Calu3 (cell line): ENCODE measurements at places on chromosomes 5 and 9.

GRCh38 chr9:18855656-18856055, 177.4 kb downstream of the SAXO1 start:
- no peak for DNase-seq

DNA sequence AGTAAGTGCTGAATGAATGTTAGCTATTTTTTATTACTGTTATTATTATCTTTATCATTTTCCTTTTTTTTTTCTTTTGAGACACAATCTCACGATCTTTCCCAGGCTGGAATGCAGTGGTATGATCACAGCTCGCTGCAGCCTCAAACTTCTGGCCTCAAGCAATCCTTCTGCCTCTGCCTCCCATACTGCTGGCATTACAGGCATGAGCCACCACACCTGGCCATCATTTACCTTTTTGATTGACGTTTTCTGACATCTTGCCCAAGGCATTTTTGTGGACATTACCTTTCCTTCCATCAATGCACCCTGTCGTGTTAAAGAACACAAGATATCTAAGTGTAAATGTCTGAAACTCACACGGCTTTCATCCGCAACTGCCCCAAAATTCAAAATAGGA, 138.2 kb downstream of the GAS1 start:
- no peak for DNase-seq

- DNase-seq = no peak
These were observed 3.8 kb downstream of the SRD5A1 start for GRCh38 chr5:6637022-6637421.

DNA sequence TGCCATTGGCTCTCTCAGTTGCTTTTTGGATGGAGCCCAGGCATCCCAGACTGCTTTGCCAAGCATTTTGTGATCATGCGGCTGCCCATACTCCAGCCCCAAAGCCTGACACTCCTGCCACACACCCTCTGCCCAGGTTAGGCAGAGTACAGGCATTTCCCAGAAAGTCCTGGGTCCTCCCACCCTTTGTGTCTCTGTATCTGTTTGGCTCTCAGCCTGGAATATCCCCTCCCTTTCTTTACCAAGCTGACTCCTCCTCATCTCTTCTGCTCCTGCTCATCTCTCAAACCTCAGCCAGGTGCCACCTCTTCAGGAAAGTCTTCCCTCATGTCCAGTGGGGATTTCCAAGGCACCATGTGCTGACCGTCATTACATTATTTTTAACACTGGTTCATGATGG, 14.3 kb upstream of the SH3RF2 start:
- no peak for DNase-seq

DNA sequence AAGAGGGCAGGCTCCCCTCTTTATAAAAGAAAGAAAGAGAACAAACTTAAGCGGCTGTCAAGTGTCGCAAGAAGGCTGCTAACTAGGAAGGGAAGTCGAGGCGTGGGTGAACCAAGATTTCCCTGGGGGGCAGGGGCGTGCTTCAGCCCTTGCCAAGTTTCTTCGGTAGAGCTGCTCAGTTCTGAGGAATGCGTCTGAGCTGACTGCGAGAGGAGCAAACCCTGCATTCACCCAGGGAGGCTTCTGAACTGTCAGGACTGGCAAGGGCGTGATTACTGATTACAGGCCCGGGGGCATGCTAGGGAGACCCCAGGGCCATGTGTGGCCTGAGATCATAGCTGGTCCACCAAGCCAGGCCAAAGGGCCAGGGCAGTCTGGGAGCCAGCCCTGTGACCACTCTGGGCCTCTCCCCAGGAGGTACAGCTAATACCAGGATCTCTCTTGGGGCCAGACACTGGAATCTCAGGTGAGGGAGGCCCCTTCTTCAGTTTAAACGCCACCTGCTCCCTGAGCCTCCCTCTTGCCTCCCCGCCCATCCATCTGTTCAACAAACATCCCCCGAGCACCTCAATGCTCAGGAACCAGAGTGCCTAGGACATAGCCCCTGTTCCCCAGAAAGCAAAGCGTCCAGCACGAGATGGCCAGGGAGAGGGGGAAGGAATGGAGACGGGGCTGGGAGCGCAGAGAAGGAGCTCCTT, 30.9 kb downstream of the SARDH start:
- no peak for DNase-seq

- no peak for DNase-seq
These were observed 981 bp downstream of the TCOF1 start for GRCh38 chr5:150358261-150359095.

- DNase-seq = no peak
These were observed 85.4 kb upstream of the TBCA start for GRCh38 chr5:77861576-77861975.

- DNase-seq = no peak
These were observed 84.5 kb upstream of the SIMC1 start for GRCh38 chr5:176153741-176154140.

- DNase-seq = no peak
These were observed 6.4 kb downstream of the TNFSF15 start for GRCh38 chr9:114799441-114799840.

GRCh38 chr9:123834218-123834888, 95.6 kb downstream of the DENND1A start:
- no peak for DNase-seq

DNA sequence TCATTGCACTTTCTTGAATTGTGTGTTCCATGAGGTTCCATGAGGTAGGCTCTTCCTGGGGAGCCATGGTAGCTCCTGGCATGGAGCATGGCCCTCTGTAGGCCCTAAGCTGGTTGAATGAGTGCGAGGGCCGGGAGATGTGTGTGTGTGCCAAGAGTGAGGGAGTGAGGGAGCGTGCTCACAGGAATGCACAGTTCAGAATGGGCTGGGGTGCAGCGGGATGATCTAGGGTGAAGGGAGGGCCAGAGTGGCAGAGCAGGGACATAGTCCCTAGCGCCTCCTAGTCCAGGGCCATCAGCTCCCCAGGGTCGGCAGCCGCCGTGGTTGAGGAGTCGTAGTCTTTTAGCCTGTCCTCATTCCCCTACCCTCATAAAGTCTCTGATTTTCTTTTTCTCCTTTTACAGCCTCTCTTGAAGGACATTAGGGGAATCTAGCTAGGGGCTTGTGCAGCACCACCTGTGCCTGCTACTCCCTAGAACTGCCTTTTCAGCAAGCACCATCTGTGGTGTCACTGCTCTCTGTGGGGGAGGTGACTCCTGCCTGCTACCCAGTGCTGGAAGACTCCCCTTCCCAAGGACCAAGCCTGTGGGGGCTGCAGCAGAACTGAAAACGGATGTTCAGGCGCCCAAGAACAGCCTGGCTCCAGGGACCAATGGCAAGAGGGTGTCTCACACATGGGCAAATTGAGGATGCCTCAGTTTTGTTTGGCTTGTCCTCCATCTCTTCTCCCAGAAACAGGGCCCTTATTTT, 65.3 kb upstream of the PPARGC1B start:
- DNase-seq = no peak

DNA sequence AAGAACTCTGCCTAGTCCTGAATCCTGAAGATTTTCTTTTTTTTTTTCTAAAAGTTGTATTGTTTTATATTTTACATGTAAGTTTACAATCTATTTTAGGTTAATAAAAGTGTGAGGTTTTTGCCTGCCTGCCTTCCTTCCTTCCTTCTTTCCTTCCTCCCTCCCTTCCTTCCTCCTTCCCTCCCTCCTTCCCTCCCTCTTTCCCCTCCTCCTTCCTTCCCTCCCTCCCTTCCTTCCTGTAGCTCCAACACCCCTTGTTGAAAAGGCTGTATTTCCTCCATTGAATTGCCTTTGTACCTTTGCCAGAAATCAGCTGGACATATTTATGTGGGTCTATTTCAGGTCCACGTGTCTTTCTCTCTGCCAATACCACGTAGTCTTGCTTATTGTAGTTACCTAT, 46.6 kb downstream of the CACNA1B start:
- DNase-seq = no peak

GRCh38 chr9:96638606-96639364, 16.3 kb downstream of the PRXL2C start:
- DNase-seq = no peak

GRCh38 chr9:77680581-77680980, 32.5 kb upstream of the GNA14 start:
- no peak for DNase-seq

GRCh38 chr9:83406921-83407320, 131.3 kb downstream of the FRMD3 start:
- DNase-seq = no peak

- peak; percentile 53 for DNase-seq
These were observed 34.9 kb upstream of the FOXI1 start for GRCh38 chr5:170070556-170071412.

- no peak for DNase-seq
These were observed 103.6 kb upstream of the SSBP2 start for GRCh38 chr5:81854485-81854884.

DNA sequence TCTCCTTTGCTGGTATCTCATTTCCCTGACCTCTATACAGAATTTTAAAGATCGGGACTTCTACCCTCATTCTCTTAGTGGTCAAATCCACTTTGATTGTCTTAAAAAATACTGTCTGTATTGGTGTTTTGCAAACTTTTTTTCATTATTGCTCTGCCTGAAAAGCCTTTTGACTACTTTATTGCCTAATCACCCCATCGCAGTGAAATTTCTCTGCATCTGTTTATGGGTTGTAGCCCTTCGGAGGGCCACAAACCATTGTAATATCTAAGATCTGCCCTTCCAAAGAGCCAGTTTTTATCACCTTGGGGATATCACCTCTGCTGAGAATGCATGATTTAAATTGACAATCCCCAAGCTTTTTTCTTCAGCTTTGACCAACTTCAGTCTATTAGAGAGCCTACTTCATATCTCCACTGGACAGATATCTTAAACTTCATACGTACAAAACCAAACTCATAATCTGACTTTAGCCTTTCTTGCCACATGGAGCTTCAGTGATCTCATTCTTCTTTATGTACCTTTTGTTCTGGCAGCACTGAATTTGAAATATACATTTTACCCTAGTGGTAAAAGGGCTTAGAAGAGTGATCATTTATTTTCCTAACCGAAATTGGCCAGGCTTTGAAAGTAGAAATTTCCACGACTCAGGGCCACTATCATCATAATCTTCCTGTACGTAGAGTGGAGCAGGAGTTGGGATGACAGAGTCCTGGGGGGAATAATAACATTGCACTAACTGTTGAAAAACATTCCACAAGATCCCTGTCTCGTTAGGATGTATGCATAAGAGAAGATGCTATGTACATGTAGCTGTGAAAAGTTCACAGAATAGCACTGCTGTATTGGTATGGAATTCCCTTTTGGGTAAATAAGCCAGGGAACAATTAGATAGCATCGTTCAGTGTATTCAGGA, 21.4 kb downstream of the KIF2A start:
- DNase-seq = no peak

GRCh38 chr5:134043793-134044792, 39.3 kb upstream of the VDAC1 start:
- no peak for DNase-seq

- DNase-seq = no peak
These were observed 28.7 kb upstream of the BARX1 start for GRCh38 chr9:93983875-93984274.

- peak; percentile 32 for DNase-seq
These were observed 43.6 kb downstream of the ROPN1L start for GRCh38 chr5:10485142-10485795.

DNA sequence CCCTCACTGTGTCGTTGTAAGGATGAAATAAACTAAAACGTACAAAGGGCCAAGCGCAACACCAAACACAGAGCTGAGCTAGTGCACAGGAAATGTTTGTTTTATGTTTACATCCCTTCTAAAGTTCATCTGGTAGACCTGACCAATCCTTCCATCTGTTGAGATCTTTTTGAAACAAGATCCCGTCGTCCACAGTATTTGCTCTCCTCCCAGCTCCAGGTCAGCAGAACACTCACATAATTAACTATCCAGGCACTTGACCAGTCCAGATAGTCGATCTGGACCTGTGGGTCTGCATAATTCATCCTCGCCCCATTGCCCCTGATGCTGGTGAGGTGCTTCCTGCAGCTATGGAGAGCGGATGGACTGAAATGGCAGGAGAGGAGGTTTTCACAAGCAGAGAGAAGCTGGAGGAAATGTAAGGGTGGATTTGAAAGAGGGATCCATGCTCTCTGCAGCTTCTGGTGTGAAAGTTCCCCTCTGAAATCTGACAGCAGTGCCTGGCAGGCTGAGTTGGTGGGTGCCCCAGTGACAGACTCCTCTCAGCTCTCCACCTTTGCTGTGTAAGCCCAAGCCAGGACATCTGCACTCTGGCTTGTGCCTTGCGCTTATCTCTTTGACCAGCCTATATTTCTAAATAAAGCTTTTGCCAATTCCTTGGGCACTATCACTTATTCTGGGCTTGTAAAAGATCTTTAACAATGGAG, 102.4 kb downstream of the TTLL11 start:
- no peak for DNase-seq

DNA sequence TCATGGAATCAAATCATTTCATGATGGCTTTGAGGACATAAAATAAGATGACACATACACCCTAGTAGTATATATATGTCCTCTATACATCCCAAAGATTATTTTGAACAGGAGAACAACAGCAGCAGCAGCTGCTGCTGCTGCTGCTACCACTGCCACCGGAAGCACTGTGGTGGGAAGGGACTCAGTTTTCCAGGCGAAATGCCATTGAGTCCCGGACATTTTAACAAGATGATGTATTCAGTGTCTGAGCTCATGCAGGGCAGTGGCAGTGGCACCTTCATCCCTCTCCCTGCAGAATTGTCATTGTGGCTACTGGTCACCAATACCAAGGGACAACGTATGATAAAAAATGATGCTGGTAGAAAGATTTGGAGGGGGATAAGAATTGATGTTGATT, 151.3 kb downstream of the CHSY3 start:
- DNase-seq = no peak

DNA sequence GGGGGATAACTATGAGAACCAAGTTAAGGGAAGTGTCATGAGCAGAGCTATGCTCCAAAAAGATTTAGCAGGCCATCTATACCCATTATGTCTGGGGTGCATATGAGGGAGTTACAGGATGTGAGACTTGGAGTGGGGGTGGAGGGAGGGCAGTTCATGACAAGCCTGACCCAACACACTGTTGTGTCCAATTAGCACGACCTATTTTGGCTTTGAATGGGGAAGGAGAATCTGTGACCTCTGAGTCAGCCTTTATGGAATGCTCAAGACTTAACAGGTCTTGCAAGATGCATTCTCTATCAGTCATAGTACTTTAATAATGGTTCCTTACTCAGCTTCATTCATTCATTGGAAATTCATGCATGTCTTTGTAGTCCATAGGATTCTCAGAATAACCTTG, 71.7 kb downstream of the GRIA1 start:
- DNase-seq = peak; percentile 13

DNA sequence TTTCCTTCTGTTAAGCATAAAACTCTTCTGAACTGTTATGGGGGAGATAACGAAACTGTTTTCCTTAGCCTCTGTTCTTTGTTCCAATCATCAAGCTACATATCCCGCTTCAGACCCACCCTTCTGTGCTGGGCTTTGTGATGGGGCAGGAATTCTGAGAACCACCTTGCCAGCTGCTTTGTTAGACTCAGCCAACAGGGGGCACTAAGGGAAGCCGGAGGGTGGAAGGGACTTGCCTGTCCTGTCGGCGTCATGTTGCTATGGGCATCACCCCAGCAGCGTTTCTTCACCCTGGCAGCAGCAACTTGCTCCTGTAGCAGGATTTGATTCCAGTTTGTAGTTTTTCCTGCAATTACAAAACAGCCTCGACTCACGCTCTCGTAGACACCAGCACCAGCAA, 169.1 kb downstream of the CAAP1 start:
- DNase-seq = peak; percentile 12

GRCh38 chr9:69951411-69951810, 92.2 kb upstream of the MAMDC2 start:
- no peak for DNase-seq
